ENCODE measurements at places on chromosomes 4 and X. TPM values are rescaled to one million over a fixed set of nuclear protein-coding genes. Genes with fewer than 3 reads are reported as not detected.

Gene RENBP
- 0.16 TPM for polyA plus RNA-seq

Gene CNGA1
- polyA plus RNA-seq: not detected

Gene PITX2
- polyA plus RNA-seq: 0.05 TPM

Gene GABRG1
- polyA plus RNA-seq: not detected

Gene MAGEA9B
- polyA plus RNA-seq: not detected

Gene P2RY10
- polyA plus RNA-seq: not detected

Gene ASB5
- polyA plus RNA-seq: 0.38 TPM

Gene REPS2
- polyA plus RNA-seq: 0.15 TPM

Gene DCUN1D4
- 55.7 TPM for polyA plus RNA-seq

Gene GPR119
- polyA plus RNA-seq: not detected

Gene DUX4
- not detected for polyA plus RNA-seq
